ENCODE measurements at places on chromosomes 16 and 17. TPM values are rescaled to one million over a fixed set of nuclear protein-coding genes. Genes with fewer than 3 reads are reported as not detected.
A peak's percentile ranks its signal among the peaks of the same experiment; 100 is the strongest.

DNA sequence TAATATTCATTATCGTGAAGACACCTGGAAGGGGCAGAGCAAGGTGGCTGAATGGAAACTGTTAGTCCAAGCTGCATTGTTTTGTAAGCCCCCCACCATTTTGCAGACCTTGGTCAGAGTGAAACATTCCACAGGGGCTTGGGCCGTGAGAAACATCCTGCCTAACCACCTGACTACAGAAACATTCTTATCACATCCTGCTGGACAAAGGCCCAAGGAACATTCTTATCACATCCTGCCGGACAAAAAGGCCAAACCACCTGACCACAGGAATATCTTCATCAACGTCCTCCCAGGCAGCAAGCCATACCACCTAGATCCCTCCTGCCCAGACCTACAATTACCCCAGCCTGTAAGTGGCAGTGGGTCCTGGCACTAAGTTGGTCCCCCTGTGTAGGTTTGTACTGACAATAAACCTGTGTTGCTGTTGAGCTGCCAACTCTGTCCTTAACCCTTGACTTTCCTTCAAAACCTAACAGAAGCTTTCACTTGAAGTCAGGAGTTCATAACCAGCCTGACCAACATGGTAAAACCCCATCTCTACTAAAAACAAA lies 19.6 kb downstream of the ATF7IP2 start:
- no peak for DNase-seq

- DNase-seq: no peak
Observed at GRCh38 chr17:488993-489757, 136.6 kb upstream of the RPH3AL start.

- DNase-seq: no peak
Observed at GRCh38 chr16:58882292-58882691, 148.2 kb upstream of the GOT2 start.

DNA sequence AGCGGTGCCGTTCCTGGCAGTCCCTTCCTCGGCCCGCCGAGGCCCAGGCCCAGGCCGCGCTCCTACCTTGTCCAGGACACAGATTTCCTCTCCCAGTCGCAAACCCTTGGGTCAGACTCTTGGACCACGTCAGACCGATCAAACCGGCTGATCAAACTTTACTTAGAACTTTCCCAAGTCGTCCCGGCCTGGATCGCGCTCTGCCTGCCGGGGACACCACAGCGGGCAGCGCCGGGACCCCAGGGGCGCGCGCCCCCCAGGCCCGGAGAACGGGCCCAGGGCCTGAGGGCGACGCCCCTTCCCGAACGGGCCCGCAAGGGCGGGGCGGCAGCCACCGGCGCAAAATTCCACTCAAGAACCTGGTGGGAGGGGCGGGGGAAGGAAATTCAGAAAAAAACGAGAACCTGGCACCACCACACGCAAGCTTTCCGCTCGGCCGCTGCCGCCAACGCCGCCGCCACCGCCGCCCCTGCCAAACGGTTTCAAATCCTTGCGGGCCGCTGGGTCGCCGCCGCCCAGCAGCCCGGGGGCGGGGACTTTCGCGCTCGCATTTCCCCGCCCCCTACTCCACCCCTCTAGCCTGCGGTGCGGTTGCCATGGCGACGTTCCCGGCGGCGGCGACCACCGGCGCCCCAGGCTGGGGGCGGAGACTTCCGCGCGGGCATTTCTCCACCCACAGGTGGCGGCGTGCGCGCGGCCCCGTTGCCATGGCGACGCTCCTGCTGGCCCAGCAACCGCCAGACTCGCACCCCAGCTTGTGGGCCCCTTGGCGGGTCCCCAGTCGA lies at the start of gene CEP112:
CEP112 (minus strand) TSS at position 541 of the 785 bp plus-strand sequence.
- DNase-seq: peak; percentile 76

DNA sequence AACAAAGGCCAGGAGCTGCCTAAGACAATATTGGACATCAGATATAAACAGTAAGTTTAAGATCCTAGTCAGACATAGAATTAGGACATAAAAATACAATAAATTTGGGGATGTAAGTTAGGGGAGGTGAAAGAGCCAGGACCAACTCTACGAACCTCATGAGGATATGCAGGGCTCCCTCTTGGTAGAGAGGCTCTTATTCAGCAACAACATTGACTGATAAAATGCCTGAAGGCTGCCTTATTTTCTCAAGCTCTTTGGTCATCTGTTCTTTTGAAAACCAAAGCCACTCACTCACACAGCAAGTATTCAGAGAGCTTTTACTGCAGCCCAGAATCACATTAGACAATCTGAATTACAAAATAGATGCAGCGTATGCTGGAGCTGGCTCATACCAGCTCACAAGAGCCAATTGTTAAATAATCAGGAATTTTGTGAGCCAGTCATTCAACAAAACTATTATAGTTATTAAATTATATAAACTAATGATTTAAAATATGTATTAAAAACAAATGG lies 108.6 kb upstream of the CLEC3A start:
- DNase-seq: no peak

DNA sequence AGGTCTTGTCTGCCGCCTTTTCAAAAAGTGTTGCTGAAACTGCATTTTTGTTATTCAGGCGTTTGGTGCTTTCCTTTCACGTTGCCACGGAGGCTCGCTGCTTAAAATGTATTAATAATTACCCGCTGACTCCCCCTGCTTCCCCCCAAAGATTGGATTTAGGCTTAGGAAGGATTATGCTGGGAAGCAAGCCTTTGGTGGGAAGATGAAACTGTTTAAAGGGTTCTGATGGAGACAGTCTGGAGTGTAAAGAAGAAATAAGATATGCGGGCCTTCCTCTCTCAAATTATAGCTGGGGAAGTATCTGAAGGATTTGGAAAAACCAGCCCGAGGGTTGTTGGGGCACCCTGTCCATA lies 1.1 kb downstream of the KSR1 start:
- DNase-seq: no peak

GRCh38 chr17:43832168-43832975 lies 574 bp downstream of the MPP3 start:
- DNase-seq: peak; percentile 56

DNA sequence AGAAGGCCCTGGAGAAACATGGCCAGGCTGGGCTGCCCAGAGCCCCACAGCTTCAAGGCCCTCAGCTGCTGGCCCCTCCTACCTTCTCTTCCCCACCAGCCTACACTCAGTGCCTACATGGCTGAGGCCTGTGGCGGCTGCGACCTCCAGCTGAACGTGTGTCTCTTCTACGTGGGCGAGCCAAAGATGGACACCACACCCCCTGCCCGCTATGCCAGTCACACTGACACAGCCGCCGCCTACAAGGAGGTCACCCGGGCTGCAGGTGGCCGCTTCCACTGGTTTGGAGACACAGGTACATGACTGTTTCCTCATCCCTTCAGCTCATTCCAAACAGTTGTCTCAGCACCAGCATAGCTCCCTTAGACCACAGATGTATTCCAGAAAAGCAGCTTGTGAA lies 29.5 kb upstream of the SDR42E2 start:
- DNase-seq: no peak

GRCh38 chr17:17207998-17208397 lies 1.9 kb upstream of the PLD6 start:
- no peak for DNase-seq

DNA sequence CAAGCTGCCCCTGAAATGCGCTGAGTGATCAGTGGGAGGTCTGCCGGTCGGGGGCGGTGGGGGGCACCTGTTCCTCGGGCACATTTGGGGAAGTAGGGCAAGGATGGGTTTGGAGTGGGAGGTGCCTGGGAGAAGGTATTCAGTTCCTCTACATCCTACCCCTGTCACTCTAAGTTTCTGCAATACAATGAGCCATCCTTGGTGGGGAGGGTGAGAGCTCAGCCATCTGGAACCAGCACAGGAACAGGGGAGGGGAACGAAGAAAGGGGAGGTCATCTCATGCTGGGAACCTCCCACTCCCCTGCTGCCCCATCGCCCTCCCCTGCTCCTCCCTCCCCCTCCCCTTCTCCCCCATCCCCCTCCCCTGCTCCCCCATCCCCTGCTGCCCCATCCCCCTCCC lies 4.2 kb downstream of the DPH1 start:
- DNase-seq: no peak

DNA sequence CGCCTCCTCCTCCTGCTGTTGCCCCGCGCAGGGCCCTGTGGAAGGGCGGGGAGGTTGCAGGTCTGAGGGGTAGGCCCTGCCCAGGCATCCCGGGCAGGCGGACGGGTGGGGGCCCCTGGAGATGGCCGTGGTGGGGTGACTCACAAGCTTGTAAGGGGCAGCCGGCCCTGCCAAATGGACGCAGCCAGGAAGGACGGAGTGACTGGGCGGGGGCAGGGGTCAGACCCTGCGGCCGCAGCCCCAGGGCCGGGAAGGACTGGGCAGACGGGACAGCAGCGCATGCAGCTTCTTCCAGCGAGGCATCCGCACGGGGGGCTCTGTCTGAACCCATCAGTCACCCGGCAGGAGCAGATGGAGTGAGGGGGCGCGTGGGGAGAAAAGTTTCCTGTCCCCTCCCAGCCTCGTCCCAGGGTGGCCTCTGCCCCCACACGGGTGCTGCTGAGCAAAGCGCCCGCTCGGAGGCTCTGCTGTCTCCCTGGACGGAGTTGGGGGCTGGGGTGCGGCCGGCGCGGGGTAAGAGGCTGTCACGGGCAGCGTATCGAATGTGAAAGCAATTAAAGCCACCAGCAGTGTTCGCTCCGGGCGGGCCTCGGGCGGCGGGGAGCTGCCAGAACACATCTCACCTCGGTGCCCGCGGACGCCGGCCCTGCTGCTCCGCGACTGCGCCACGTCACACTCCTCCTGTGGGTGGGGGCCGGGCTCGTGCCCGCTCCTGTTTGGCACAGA lies 5.4 kb upstream of the PRR35 start:
- DNase-seq: no peak

DNA sequence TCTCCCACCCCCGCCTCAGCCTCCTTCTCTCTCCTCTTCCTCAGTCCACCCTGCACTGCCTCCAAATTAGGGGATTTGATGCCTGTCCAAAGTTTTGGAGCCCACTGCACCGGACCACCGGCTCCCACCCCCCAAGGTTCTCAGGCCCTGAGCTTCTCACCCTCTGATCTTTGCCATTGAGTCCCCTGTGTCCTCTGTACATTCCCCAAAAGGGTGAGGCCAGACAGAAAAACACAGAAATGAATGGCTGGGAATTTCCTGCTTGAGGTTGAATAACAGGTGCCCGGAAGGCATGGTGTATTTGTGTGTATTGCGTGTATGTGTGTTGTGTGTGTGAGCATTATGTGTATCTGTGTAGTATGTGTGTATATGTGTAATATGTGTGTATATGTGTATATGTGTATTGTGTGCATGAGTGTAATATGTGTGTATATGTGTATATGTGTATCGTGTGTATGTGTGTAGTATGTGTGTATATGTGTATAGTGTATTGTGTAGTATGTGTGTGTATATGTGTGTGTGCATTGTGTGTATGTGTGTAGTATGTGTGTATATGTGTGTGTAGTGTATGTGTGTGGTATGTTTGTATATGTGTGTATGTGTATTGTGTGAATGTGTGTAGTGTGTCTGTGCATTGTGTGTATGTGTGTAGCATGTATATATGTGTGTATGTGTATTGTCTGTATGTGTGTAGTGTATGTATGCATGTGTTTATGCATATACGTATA lies 16.0 kb upstream of the CCL17 start:
- DNase-seq: no peak

DNA sequence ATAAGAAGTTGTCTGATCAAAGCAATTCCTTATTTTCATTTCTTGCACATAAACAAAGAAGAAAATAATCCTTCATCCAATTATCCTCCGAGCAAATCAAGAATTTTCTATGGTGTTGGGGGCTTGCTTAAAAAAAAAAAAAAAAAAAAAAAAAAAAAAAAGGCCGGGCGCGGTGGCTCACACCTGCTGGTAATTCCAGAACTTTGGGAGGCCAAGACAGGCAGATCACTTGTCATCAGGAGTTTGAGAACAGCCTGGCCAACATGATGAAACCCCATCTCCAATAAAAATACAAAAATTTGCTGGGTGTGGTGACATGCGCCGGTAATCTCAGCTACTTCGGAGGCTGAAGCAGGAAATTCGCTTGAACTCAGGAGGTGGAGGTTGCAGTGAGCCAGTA lies 19.3 kb downstream of the CNP start:
- DNase-seq: no peak

GRCh38 chr17:82603981-82604448 lies 44.2 kb downstream of the WDR45B start:
- no peak for DNase-seq

- no peak for DNase-seq
Observed at GRCh38 chr17:29107933-29108822, 65.2 kb downstream of the PIPOX start.

DNA sequence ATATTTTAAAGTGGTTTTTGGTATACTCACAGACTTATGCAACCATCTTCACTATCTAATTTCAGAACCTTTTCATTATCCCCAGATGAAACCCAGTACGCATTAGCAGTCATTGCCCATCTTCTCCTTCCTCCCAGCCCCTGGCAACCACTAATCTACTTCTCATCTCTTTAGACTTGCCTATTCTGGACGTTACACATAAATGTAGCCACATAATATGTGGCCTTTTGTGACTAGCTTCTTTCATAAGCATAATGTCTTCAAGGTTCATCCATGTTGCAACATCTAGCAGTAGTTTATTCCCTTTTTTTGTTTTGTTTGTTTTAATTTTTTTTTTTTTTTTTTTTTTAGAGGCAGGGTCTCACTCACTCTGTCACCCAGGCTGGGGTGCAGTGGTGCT lies 28.5 kb upstream of the C17orf107 start:
- no peak for DNase-seq

GRCh38 chr16:28591355-28591754 lies 5.5 kb downstream of the SULT1A2 start:
- DNase-seq: no peak

DNA sequence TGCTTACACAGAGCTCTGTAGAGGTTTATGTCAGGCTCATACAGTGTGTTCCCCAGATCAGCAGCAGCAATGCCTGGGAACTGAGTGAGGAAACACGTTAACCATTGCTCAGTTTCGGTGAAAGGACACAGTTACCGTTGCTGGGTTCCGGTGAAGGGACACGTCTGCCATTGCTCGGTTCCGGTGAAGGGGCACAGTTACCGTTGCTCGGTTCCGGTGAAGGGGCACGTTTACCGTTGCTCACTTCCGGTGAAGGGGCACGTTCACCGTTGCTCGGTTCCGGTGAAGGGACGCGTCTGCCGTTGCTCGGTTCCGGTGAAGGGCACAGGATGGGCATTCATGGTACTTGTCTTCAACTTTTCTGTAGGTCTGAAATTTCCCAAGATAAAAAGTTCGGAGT lies 81.7 kb downstream of the MRM3 start:
- no peak for DNase-seq

GRCh38 chr16:27228045-27228444 lies 24.7 kb downstream of the KDM8 start:
- no peak for DNase-seq

AURKB gene
- 12.8 TPM for total RNA-seq

RND2 gene
- total RNA-seq: 0.88 TPM

HS3ST6 gene
- not detected for total RNA-seq

LGALS9 gene
- not detected for total RNA-seq

ERN1 gene
- total RNA-seq: 19.6 TPM

NEUROD2 gene
- not detected for total RNA-seq

Measured in uterus (tissue), 4 donors.